ENCODE measurements at places on chromosomes 13 and 19.

- DNase-seq: no peak
Measured at GRCh38 chr19:42093926-42094325, 18.0 kb downstream of the ZNF574 start.

GRCh38 chr19:14375055-14375581 is 6.1 kb upstream of the ADGRE5 start:
- peak; percentile 96 for DNase-seq

GRCh38 chr19:45901912-45902650 is at the start of gene MYPOP:
MYPOP (minus strand) TSS chr19:45902613; CDS start chr19:45901773, 840 bp downstream.
- no peak for DNase-seq

- DNase-seq: no peak
Measured at GRCh38 chr19:4699826-4700692, 23.6 kb downstream of the DPP9 start.
